Amygdala (tissue), 56 donors: ENCODE measurements at places on chromosomes 12 and 14.

GRCh38 chr14:33569821-33570687, 380.8 kb downstream of the EGLN3 start:
- DNase-seq, result no peak

DNA sequence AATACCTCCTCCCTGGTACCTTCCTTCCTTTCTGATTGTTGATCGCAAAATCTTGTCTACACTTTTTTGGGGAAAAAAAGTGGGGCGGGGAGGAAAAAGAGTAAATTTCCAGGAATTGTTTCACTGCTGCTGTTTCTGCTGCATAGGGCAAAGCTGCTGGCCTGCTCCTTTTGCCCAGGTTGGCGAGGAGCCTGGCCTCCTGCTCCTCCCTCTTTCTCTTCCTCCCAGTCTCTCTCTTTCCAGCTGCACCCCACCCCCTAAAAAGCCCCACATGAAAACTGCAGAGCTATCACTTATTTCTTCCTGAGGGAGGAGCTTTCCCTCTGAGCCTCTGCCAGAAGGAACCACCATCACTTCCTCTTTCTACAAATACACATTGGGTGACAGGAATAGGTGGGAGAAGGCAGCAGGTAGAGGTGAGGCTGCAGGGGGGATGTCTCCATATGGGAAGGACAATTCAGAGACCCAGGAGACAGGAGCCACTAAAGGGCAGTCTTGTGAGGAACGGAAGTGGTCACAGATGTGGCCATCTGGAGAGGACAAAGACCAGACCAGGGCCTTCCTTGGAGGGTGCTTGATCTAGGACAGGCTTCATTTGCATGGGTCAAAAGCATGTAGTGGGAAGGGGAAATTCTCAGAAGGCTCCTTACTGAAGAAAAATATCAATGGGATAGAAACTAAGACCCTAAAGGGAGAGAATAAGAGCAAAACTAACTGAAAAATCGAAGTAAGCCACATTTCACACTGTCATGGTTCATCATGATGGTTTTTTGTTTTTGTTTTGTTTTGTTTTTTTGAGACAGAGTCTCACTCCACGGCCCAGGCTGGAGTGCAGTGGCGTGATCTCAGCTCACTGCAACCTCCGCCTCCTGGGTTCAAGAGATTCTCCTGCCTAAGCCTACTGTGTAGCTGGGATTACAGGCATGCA, 14.8 kb downstream of the ZBTB39 start:
- no peak for DNase-seq

DNA sequence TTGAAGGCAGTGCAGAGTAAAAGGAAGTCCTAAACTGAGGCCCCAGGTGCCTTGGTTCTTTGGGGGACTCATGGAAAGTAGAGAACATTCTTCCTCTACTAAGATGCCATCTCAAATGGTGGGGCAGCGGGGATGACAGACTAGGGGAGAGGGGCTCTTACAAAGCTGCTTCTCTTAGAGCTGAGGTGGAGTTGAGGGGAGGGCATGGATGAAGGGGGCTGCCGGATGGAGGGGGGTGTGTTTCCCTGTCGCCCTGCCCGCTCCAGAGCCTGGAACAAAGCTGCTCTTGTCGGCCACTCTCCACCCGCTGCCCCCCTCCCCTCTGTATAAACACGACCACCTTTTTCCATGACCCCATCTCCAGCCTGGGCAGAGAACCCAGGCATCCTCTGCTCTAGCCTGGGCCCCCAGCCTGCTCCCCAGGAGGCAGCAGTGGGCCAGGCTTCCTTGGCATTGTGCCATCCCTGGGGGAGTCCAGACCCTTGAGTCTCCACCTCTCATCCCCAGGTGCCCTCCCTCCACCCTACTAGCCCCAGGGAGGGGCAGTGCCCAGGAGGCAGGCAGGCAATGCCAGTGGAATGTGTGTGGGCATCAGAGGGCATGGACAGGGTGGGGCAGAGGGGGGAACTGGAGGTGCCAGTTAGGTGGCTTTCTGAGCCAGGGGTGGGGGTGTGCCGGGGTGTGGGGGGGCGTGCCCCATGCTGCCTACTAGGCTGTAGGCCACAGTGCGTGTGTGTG, 1.7 kb downstream of the RARG start:
- DNase-seq, result no peak

DNA sequence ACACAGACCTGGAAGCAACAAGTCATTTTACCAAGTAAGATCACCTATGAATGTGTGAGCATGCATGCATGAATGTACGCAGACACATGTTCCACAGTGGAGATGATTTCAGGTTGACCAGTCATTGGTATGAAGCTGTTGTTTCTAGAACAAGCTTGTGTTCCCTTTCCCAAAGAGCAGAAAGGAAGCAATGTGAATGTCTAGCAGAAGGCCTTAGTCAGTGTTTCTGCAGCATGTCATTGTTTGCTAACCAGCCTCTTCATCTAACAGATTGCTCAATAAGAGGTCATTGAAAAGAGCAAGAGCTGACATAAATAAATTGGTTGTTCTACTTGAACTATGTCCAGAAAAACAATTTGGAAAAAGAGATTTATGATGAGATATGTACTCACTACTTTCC, 191.4 kb downstream of the PLCZ1 start:
- DNase-seq, result no peak

DNA sequence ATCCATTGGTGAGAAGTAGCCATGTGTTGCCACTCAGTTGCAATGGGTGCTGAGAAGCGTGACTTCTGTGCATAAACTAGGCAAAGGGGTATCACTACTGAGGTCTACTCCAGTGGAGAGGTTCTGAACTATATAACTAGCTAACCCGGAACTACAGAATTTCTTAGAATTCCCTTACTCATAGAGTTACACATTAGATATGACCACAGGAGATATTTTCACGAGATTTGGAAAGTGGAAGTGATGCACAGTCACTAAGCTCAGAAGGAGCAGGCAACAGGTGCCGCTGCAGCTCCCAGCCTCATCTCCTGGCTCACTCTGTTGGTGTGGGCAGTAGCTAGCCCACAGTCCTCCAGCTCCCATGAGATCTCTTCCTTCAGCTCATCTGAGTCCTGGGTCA, 136.6 kb downstream of the SSPN start:
- DNase-seq, result no peak

- no peak for DNase-seq
These were observed 2.2 kb upstream of the EIF2S3B start for GRCh38 chr12:10503460-10503859.

- DNase-seq, result no peak
These were observed 1.7 kb downstream of the LMBR1L start for GRCh38 chr12:49108958-49109404.

DNA sequence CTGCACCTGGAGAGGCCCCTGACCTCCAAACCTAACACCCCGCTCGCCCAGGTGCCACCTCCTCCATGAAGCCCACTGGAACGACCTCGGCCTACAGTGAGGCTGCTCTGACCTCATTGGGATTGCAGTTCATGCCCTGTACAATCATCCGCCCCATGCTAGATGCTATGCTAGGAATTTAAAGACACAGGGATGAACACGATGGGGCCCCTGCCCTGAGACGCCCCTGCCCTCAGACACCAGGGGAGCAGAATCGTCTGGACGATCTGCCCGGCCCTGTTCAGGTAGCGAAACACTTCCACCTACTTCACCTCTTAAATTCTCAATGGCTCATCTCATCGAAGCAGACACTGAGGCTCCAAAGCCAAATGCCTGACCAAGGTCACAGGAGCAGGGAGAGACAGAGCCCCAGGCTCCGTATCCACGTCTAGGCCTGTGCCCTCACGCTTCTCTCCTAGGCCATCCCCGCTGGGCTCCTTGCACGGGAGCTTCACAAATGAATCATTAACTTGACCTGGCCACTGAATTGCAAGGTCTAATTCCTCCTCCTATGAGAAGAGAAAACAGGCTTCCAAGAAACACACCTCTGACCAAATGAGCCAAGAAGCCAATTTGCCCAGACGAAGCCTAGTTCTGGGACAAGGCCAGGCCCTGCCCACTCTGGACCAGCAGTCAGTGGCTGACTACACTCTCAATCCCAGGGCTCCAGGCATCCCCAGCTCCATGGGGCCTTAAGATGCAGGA, 35.2 kb downstream of the SCARB1 start:
- DNase-seq, result no peak

DNA sequence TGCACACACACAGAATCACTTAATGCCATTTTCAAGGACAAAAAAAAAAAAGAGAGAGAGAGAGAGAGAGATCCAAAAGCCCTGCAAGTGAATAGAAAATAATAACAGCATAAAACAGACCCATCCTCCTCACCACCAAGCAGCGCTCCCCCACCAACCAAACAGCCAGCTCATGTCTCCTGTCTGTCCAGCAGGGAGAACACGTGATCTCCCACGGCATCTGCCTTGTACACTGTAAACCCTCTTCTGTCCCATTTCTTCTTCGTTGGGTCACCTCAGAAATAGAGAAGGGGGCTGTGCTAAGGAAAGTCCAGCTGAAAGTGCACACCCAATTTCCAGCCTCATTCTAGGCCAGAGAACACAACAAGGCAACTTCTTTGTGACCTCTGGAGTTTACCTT, 222.5 kb downstream of the EXOC5 start:
- no peak for DNase-seq

DNA sequence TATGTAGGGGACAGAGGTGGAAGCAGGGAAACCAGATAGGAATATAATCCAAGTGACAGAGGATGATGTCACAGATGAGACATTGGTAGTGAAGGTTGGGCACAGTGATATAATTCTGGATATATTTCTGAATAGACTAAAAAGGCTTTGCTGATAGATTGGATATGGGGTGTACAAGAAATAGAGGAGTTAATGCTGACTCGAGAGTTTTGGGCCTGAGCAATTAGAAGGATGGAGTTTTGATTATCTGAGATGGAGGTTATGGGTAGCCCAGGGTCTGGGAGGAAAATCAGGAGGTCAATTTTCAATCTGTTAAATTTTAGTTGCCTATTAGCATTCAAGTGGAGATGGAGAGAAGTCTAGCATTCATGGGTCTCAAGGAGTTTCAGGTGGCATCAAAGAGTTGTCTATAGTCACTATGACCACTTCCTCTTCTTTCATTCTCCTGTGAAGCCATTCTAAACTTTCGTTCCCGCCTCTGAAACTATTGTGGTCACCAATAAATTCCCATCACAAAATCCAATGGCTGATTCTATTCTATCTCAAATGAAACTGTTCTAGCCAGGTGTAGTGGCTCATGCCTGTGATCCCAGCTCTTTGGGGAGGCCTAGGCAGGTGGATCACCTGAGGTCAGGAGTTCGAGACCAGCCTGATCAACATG, 10.6 kb upstream of the ANO6 start:
- DNase-seq, result no peak

- DNase-seq, result no peak
These were observed 757.6 kb downstream of the MED13L start for GRCh38 chr12:115519887-115520286.

DNA sequence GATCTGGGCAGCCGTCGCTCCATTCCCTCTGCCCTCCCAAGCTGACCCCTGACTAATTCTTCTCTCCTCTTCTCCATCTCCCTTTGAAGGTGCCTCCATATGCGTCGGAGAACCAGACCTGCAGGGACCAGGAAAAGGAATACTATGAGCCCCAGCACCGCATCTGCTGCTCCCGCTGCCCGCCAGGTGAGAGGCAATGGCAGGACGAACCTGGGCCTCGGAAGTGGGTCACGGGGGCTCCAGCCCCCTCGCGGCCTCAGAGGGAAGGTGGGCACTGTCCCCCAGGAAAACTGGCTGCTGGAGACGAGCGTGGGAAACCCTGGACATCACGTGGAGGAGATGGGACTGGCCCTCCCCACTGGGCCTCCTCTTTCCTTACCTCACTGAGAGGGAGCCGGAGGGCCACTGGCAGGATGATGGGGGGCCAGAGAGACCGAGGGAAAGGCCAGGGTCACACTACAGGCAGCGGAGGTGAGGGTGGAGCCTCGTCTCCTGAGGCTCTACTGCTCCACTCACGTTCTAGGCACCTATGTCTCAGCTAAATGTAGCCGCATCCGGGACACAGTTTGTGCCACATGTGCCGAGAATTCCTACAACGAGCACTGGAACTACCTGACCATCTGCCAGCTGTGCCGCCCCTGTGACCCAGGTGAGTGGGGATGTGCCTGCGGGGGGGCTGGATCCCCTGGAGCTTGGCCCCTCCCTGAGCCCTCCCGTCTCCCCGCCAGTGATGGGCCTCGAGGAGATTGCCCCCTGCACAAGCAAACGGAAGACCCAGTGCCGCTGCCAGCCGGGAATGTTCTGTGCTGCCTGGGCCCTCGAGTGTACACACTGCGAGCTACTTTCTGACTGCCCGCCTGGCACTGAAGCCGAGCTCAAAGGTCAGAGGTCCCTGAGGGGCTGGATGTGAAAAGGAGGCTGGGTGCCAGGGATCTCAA, 806 bp downstream of the LTBR start:
- no peak for DNase-seq

- DNase-seq, result no peak
These were observed 41.6 kb downstream of the RCOR1 start for GRCh38 chr14:102633906-102634595.

GRCh38 chr14:82239223-82239622, 705.6 kb upstream of the SEL1L start:
- no peak for DNase-seq

DNA sequence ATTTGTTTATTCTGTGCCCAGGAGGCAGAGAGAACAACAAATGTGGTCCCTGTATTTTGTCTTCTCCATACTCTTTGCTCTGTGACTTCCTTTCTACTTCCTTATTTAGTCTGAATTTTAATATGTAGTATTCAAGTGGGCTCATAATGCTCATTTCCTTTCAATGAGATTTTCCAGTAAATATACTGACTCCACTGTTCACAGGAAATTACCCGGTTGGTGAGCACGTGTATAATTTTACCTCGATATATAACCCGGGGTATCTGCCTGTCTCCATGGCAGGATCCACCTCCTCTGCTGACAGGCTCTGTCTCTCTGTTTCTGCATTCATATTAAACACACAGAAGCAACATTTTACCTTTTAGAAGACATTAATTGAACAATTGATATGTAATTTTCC, 166.0 kb downstream of the SLC38A4 start:
- no peak for DNase-seq

- DNase-seq, result no peak
These were observed 119.3 kb upstream of the FSCB start for GRCh38 chr14:44626423-44626822.

DNA sequence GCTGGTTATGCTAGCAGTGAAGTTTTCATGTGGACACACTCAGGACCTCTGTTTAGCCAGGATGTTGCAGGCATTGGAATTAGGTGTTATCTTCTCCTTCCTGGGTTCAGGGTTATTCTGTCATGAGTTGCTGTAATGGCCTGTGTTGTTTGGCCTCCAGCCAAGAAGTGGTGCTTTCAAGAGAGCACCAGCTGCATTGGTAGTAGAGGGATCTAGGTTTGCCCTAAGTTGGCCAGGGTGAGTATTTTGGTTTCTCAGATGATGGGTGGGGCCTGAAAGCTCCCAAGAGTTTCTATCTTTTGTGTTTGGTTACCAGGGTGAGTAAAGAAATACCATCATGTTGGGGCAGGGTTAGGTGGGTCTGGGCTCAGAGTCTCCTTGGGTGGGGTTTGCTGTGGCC, 2.7 kb upstream of the GZMH start:
- no peak for DNase-seq

DNA sequence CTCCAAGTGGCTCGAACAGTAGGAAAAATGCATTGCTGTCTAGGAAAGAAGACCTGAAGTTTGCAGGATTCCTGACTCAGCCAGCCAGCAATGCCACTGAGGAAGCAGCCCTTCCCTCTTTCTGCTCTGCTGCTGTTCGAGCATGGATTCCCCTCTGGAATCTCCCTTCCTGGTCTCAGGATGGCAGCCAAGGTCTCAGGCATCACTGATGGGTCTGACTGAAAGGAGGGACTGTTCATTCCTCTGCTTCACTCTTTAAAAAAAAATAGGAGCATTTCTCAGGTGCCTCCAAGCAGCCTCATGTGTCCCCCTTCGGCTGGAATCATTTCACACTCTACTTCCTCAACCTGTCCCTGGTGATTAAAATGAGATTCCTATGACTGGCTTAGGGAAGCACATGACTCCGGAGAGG, 62.4 kb downstream of the SLC15A4 start:
- DNase-seq, result no peak

GRCh38 chr12:11130382-11130781, 4.1 kb downstream of the TAS2R30 start:
- DNase-seq, result no peak
